PC-9 (cell line): ENCODE measurements at places on chromosomes 3 and 15.

DNA sequence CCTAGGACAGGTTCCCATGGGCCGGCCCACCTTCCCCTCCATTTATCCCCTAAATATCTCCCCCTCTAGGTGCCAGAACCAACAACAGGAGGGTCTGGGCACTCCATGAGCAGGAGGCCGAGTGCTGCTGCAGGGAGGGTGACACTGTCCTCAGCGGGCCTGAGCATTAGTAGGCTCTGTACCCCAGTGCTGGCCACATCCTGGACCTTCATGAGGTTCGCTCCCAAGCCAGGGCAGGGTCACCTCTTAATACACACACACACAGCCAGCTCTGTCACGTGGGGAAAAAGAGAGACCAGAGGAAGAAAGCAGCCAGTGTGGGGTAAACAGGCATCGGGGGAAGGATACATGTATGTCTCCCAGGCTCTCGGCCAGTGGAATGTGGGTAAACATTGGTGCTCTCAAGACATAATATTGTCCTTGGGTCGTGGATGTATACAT, 27.9 kb upstream of the SEMA3F start:
- no peaks in the 10 kb centered on the region for H3K36me3 ChIP-seq
- H3K27ac ChIP-seq, result no peak overlapping the region
- 0 out of 2 replicates have a peak, but pooled peaks cover 4% of the 10 kb centered on the region for H3K4me1 ChIP-seq
- no peak for DNase-seq

DNA sequence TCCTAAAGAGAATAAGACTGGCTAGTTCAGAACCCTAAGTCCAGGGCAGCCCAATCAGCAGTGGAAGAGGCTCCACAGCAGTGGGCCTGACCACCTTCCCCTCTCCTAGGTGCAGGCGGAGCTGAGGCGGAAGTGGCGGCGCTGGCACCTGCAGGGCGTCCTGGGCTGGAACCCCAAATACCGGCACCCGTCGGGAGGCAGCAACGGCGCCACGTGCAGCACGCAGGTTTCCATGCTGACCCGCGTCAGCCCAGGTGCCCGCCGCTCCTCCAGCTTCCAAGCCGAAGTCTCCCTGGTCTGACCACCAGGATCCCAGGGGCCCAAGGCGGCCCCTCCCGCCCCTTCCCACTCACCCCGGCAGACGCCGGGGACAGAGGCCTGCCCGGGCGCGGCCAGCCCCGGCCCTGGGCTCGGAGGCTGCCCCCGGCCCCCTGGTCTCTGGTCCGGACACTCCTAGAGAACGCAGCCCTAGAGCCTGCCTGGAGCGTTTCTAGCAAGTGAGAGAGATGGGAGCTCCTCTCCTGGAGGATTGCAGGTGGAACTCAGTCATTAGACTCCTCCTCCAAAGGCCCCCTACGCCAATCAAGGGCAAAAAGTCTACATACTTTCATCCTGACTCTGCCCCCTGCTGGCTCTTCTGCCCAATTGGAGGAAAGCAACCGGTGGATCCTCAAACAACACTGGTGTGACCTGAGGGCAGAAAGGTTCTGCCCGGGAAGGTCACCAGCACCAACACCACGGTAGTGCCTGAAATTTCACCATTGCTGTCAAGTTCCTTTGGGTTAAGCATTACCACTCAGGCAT, 33.7 kb downstream of the VIPR1 start:
- no peaks in the 10 kb centered on the region for H3K36me3 ChIP-seq
- no peaks in the 10 kb centered on the region for H3K27me3 ChIP-seq
- DNase-seq, result no peak
- no peak overlapping the region for H3K4me3 ChIP-seq
- H3K27ac ChIP-seq, result no peak overlapping the region

DNA sequence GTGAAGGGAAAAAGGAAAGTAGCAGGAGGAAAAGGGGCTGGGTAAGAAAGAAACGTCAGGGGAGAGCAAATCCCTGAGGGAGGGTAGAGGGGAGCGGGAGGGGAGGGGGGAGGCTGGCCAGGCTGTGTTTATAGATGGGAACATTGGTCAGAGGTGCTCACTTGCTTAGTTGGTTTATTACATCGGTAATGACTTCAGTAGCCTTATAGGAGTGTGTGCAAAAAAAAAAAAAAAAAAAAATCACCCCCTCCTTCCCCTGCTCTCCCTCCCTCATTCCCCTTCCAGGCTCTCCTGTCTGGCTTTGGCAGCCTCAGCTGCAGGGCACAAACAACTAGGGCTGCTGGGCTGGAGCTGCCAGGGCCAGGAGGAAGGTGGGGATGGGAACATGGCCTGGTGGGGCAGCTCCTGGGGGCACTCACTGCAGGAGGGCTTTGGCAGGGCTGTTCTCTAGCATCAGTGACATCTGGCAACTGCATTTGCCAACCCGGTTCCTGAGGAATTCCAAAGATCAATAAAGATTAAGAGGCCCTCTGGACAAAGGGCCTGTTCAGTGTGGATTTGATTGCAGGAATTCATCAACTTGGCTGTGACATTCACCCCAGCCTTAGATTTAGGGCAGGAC, 334.5 kb upstream of the FRG2C start:
- no peak for DNase-seq
- H3K4me1 ChIP-seq, result no peaks in the 10 kb centered on the region
- H3K27me3 ChIP-seq, result peaks cover 47% of the 10 kb centered on the region
- no peak overlapping the region for H3K4me3 ChIP-seq
- H3K27ac ChIP-seq, result no peak overlapping the region

DNA sequence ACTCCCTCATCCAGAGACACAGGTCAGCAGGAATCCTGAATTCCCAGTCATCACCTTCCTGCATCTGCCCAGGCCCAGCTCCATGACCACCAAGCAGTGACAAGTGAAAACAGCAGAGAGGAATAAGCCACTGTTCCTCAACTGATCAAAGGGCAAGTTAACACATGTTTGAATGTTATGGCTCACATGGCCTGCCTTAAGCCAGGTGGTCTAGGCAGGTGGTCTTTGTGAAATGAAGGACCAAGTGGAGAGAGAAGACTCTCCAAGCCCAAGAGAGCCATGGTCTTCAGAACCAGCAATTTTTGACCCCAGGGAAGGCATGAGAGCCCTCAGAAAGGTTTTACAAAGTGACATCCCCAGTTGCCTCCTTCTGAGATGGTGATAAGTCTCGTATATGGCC, 161.8 kb downstream of the EPHB1 start:
- no peaks in the 10 kb centered on the region for H3K4me1 ChIP-seq
- peaks cover 9% of the 10 kb centered on the region; the same call in 1 of the 2 replicates for H3K27me3 ChIP-seq
- no peaks in the 10 kb centered on the region for H3K36me3 ChIP-seq
- no peak overlapping the region for H3K4me3 ChIP-seq

DNA sequence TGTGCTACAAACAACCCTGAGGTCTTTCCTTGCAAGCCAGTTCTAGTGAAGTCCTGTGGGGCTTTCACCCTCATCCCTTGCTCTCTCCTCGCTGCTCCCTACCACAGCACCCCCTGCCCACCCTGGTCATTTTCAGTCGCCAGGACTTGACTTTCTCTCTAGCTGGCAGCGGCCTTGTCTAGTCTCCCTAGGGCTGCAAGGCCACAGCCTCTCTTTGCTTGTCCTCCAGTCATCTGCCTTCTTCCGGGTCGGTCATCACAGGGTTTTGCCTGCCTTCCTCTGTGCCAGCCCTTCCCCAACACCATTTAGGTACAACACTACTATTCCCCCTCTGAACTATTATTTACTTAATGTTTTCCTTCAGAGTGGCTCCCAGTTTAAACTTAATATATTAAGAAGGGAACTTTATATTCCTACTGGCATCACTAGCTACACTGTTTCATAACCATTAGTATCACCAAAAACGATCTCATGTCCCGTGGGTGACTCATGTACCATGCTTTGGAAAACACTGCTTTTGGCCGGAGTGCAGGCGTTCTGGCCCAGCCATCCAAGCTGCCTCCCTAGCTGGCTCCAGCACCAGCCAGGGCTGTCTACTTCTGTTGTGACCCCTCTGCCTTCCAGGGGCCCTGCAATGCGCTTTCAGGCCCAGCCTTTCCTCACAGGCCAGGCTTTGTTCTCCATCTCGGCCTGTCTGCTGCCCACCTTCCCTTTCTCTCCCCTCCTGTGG, 21.4 kb downstream of the FAH start:
- H3K27ac ChIP-seq, result no peak overlapping the region
- H3K36me3 ChIP-seq, result peaks cover 23% of the 10 kb centered on the region

DNA sequence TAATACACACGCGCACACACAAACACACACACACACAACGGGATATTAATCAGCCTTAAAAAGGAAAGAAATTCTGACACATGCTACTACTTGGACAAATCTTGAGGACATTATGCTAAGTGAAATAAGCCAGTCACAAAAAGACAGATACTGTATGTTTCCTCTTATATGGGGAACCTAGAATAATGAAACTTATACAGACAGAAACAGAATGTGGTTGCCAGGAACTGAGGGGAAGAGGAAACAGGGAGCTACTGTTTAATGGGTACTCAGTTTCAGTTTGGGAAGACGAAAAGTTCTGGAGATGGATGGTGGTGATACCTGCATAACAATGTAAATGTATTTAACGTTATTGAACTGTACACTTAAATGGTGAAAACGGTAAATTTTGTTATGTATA, 20.2 kb downstream of the ICE2 start:
- no peaks in the 10 kb centered on the region for H3K36me3 ChIP-seq
- H3K27ac ChIP-seq, result no peak overlapping the region
- H3K4me1 ChIP-seq, result no peaks in the 10 kb centered on the region
- no peak for DNase-seq

- no peak for DNase-seq
- H3K36me3 ChIP-seq, result no peaks in the 10 kb centered on the region
- peaks cover 31% of the 10 kb centered on the region for H3K4me1 ChIP-seq
- H3K27ac ChIP-seq, result no peak overlapping the region
- no peak overlapping the region for H3K4me3 ChIP-seq
- H3K27me3 ChIP-seq, result no peaks in the 10 kb centered on the region
Measured at GRCh38 chr15:78307976-78308375, 8.6 kb upstream of the SKIC8 start.

DNA sequence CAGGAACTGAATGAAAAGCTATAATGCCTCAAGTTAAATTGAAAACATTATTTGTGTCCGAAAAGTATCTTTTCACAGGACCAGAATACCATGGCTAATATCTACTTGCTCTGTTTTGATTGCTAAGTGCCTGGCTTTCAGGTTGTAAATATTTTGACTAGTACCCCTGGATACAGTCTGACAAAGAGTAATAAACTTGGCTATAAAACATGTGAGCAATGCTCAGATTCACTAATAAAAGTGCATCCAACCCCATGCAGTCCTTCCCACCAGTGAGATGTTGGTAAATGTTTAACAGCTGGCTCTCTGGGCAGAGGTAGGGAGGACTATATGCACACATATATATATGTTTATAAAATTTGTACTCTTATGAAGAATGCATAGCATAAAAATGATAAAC, 281.8 kb upstream of the TGFBR2 start:
- no peaks in the 10 kb centered on the region for H3K36me3 ChIP-seq
- DNase-seq, result no peak
- no peak overlapping the region for H3K27ac ChIP-seq
- no peaks in the 10 kb centered on the region for H3K27me3 ChIP-seq
- no peak overlapping the region for H3K4me3 ChIP-seq
